ENCODE measurements at places on chromosomes 4 and X.

- no peak for DNase-seq
Observed at GRCh38 chr4:75490155-75490554, 24.0 kb downstream of the RCHY1 start.

DNA sequence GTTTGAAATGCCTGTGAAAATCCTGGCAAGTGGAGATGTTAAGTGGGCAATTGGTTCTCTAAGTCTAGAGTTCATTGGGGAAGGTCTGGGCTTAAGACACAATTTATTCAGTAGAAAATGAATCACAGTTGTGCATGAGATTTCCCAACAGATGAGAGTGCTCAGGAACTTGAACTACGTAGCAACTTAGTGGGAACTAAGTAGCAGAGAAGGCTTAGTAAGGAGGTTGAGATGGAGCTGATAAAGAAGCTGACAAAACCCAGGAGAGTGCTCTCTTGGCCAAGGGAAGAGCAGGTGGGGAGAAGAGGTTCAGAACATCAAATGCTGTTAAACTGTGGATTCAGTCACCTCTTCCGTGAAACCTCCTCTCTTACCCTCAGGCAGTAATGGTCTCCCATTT, 33.0 kb downstream of the AFF1 start:
- DNase-seq, result no peak

GRCh38 chr4:108056418-108056817, 66.7 kb downstream of the HADH start:
- DNase-seq, result no peak

GRCh38 chr4:150325872-150326271, 247.6 kb downstream of the DCLK2 start:
- DNase-seq, result no peak

DNA sequence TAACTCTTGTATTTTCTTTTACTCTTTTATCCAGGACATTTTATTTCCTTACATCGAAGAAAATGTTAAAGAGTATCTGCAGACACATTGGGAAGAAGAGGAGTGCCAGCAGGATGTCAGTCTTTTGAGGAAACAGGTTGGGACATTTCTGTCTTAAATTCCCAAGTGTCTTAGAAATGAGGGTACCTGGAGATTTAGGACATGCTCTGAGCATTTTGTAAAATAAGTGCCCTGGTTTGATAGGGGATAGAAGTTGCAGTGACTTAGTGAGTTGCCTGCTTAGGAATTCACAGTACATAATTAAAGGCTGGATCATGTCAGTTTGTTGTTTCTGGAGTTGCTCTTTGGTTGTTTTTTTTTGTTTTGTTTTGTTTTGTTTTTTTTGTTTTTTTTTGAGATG, 17.5 kb downstream of the ENOPH1 start:
- DNase-seq, result no peak

DNA sequence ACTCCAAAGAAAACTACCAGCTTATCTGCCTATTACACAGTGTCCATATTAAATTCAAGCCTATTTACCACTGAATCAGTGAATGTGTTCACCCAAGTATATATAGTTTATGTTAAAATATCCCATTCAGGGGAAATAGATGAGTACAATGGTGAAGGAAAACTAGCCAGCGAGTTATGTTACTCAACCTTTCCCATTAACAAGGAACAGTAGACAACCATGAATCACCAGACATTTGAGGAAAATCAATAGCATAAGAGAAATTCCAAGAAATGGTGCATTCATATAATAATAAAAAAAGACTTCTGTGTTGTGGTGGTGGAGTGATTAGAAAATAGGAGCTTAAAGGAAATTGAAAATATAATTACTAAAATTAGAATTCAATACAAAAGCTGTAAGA, 21.3 kb downstream of the IQCM start:
- DNase-seq, result no peak

- no peak for DNase-seq
Observed at GRCh38 chrX:152866386-152866785, 31.5 kb upstream of the ZNF185 start.

GRCh38 chr4:86927843-86928395, 6.9 kb upstream of the AFF1 start:
- no peak for DNase-seq

- DNase-seq, result no peak
Observed at GRCh38 chr4:158530381-158530780, 8.7 kb downstream of the RXFP1 start.

DNA sequence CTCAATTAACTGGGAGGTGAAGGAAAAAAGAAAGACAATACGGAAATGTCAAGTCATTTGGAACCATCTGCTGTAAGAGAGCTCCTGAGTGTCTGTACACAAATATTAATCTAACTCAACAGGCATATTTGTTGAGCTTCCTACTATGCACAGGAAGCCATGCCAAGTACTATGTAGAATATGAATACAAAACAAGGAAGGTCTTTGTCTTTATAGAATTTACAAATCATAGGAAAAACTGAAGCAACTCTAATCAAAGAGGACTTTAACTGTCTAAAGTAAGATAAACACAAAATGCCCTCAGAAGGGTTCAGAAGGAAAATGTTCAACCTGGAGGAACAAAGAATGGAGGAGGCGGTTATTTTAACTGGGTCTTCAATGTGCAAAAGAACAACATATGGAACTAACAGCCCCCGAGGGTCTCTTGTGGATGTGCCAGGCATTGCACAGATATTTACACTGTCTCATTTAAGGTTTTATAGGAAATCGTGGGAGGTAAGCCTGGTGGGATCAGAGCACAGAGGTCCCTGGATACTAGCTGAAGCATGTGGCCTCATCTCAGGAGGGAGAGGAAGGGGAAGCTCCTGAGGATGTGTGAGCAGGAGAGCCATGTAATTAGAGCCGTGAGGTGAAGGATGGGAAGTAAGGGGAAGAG, 5.8 kb downstream of the FAM114A1 start:
- DNase-seq, result no peak

DNA sequence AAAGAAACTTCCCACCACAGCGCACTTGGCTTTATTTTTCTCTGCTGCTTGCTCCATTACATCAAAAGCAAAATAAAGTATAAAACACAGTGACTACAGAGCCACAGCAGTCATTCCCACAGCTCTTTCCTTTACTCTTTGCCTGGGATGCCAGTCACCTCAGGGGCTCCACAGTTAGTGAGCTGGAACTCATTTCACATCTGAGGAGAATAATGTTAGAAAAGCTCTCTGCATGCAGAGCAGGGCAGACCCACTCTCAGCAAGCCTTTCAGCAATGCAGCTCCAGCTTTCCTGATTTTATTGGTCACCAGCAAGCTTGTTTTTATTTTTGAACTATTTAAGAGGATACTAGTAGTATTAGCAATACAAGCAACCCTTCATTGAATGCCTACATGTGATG, 13.8 kb downstream of the GRXCR1 start:
- no peak for DNase-seq

DNA sequence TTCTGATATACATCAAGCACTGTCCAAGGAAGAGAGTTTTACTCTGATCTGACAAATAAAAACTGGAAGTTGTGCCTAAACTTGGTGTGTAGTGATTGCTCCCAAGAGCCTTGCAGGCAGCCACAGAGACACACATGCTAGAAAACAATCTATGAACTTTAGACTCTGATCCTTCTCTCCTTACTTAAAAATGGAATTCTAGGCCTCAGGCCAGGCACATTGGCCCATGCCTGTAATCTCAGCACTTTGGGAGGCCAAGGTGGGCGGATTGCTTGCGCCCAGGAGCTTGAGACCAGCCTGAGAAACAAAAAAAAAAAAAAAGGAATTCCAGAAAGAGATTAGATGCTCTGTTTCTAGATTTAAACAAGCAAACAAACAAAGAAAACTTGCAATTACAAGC, 45.6 kb upstream of the S100G start:
- DNase-seq, result no peak

DNA sequence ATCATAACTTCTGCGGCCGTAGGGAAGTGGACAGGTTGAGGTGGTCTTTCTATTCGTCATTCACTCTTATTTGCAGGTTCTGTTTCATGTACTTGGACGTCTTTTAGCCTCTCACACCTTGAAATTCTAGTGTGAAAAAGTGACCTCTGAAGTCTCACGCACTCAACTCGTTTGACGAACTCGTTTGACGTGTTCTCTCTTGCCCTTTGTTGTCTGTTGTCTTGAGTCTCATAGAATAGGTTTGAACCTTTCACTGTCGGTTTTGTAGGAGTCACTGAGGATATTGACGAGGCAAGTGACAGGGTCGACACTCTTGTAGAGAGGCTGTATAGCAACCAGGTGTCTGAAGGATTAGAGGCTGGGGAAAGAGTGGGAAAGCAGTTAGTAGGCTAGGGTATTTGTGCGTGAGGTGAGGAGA, 1.1 kb upstream of the PGRMC2 start:
- peak; percentile 27 for DNase-seq

DNA sequence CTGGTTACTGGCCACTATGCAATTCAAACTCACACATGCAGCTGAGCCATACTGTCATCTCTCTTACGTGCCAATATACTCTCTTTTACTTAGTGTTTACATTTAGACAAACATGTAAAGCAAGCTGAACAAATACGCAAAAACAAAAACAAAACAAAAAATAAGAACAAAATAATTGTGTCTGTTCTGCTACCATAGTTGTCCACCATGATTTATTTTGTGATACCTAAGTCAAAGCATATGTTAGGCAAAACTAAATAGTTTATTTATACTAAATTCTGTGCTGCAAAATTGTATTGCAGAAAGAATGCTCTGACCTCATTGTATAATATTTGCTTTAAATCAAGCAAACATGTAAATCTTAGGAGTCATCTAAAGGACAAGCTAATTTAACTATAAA, 943.2 kb upstream of the AGA start:
- DNase-seq, result no peak

GRCh38 chr4:14143892-14144291, 516.4 kb upstream of the BOD1L1 start:
- no peak for DNase-seq

GRCh38 chr4:7212921-7213320, 20.6 kb downstream of the SORCS2 start:
- no peak for DNase-seq

DNA sequence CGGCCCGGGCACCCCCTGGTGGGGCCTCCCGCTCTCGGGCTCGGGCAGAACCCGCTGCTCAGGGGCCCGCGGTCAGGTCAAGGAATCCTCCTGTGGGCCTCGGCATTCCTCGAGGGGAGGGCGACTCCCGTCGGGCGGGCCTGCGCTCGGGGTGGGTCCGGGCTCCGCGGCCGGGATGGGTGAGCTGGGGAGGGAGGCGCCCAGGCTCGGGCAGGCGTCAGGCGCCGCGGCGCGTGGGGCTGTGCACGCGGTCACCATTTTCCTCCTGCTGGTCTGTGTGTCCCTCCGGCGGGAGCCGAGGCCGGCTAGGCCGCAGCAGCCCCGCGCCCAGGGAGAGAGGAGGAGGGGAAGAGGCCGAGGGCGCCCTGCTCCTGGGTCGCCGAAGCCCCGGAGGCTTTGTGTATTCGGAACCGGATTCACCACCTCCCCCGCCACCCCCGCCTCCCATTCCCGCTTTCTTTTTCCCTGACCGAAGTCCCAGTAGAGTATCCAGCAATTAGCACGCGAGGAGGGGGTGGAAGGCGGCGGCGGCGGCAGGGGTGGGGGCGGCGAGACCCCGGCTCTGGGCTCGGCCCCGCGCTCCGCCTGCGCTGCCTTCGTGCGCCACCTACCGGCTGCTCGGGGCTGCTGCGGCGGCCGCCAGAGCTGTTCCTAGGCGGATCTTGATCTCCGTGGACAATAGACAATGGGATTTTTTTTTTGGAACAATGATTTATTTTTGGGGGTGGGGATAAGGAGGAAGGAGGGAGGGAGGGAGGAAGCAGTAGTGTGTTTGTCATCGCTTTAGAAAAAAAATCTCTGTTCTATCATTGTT, 99.0 kb upstream of the MAML3 start:
- peak; percentile 75 for DNase-seq

DNA sequence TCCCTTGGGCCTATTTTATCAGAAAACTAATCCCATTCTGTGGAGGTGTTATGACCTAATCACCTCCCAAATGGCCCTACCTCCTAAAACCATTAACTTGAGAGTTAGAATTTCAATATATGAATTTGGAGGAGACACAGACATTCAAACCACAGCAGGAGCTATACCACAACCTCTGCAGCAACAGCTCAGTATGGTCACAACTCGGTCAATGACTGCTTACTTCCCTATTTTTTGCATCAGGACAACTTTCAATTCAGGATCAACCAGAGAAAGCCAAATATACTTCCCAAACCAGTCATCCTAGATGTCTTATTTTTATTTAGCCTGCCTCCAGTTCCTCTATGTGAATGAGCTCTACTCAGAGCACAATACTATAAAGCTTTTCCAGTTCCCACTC, 11.3 kb upstream of the SMARCA5 start:
- no peak for DNase-seq

DNA sequence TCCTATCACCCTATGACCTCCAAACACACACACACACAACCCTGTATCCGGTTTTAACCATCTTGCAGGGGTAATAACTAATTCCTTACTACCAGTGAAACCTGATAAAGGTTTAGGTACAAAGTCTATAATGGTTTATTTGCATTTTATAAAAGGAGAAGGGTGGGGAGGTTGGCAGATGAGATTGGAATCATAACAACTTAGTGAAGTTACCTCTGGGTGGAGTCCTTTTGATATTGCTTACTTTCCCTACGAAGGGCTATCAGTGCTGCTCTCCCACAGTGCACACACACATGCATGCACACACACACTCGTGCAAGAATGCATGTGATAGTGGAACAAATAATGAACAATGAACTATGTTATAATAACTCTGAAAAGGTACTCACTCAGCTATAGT, 56.1 kb downstream of the CCSER1 start:
- DNase-seq, result no peak

- DNase-seq, result no peak
Observed at GRCh38 chr4:159278399-159278798, 175.5 kb downstream of the RAPGEF2 start.

Data from CD4-positive, alpha-beta T cell treated with Interleukin-17A for 4 hours (primary cell).